ENCODE measurements at places on chromosomes 4 and X.

DNA sequence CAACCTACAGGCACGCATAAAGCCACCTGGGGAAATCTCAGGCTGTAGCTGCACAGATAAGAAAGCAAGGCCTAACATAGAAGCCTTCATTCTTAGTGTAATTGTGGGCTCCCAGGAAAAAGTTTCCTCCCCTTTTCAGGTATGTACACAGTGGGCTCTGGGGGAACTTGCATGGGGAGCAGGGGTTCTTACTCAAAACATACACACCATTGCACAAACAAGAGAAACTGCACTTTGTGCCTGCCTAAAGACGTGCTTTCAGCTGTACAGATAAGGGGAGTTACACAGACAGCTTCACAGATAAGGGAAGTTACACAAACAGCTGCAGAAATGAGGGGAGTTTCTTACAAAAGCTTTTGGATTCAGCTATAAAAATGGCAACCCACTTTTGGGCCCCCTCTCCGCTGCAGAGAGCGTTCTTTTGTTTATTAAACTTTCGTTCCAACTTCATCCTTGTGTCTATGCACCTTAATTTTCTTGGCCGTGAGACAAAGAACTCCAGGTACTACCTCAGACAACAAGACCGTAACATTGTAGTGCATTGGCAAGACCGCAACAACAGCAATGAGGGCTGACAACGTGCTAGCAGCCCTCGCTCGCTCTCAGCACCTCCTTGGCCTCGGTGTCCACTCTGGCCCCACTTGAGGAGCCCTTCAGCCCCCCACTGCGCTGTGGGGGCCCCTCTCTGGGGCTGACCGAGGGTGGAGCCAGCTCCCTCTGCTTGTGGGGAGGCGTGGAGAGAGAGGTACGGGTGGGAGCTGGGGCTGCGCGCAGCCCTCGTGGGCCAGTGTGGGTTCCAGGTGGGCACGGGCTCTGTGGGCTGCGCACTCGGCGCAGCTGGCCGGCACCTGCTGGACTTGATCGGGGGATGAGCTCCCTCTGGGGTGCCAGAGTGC is 317.5 kb downstream of the RAPGEF2 start:
- no peak for DNase-seq

DNA sequence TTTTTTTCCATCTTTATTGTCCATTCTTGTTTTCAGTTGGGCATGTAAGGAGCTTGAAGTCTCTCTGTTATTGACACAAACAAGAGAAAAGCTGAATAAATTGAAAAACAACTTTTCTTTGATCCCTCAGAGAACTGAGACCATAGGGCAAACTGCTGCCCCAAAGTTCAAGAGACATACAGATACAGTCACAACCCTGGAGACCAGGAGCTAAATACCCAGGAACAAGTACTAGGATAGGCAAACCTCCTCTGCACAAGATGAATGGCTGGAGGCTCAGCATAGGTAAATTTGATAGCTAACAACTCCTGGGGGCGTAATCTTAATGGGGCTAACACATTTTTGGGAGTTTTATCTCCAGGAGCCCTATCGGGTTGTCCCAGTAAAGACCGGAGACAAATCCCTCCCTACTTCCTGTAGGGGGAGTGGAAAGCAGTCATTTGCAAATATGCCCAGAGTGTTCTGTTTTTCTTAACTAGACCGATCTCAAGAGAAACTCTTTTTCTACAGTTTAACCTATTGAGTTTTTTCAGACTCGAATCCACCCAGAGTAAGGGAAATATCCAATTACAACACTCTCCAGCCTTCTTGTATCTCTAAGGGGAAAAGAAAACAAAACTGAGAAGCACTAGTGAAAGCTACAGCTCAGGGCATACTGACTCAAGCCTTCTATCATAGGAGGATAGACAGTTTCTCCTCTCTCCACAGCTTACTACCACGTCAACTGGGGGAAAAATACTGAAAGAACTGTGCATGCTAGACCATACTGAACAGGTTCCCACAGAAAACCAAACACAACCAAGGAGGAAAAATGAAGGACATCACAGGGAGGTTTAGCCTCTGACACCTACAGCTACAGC is 23.1 kb downstream of the MAGEA8 start:
- DNase-seq, result peak; percentile 13

DNA sequence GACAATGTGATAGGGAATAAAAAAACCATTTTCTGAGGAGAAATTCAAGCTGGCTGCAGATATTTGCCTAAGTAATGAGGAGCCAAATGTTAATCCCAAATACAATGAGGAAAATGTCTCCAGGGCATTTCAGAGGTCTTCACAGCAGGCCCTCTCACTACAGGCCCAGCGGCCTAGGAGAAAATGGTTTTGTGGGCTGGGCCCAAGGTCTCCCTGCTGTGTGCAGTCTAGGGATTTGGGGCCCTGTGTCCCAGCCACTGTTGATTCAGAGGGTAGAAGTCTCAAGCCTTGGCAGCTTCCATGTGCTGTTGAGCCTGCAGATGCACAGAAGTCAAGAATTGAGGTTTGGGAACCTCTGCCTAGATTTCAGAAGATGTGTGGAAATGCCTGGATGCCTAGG is 778.7 kb downstream of the CENPC start:
- DNase-seq, result no peak

DNA sequence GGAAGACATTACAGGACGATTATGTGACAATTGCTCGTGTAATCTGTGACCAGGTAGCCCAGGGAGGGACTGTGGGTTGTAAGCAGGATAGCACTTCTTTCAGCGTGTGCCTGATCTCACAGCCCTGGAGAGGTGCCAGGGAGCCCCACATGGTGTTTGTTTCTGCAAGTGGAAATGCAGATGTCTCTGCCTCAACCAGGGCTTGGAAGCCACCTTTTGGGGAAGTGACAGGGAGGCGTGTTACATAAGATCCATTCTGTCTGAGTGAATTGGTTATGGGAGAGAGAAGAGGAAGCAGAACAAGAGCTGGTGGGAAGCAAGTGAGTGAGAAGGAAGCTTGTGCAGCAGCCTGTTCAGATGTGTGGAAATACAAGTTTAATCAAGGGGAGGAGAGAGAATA is 104.5 kb upstream of the GATB start:
- no peak for DNase-seq

DNA sequence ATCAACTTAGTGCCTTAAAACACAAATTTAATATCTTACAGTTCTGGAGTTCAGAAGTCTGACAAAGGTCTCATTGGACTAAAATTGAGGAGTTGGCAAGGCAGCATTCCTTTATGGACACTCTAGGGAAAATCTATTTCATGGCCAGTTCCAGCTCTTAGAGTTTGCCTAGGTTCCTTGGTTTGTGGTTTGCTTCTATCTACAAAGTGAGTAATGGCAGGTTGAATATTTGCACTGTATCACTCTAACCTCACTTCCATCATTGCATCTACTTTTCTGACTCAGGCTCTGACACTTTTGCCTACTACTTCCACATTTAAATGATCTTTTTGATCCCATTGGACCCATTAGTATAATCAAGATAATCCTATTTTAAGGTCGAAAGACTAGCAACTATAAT is 64.7 kb upstream of the PCDH10 start:
- DNase-seq, result no peak

GRCh38 chr4:113122066-113122465 is 72.6 kb downstream of the ANK2 start:
- no peak for DNase-seq

GRCh38 chr4:121073672-121074381 is 1.5 kb upstream of the NDNF start:
- no peak for DNase-seq

GRCh38 chr4:118322831-118323502 is 29.8 kb downstream of the PRSS12 start:
- peak; percentile 59 for DNase-seq

- no peak for DNase-seq
Measured at GRCh38 chrX:122087341-122087740, 1039.9 kb downstream of the GLUD2 start.

DNA sequence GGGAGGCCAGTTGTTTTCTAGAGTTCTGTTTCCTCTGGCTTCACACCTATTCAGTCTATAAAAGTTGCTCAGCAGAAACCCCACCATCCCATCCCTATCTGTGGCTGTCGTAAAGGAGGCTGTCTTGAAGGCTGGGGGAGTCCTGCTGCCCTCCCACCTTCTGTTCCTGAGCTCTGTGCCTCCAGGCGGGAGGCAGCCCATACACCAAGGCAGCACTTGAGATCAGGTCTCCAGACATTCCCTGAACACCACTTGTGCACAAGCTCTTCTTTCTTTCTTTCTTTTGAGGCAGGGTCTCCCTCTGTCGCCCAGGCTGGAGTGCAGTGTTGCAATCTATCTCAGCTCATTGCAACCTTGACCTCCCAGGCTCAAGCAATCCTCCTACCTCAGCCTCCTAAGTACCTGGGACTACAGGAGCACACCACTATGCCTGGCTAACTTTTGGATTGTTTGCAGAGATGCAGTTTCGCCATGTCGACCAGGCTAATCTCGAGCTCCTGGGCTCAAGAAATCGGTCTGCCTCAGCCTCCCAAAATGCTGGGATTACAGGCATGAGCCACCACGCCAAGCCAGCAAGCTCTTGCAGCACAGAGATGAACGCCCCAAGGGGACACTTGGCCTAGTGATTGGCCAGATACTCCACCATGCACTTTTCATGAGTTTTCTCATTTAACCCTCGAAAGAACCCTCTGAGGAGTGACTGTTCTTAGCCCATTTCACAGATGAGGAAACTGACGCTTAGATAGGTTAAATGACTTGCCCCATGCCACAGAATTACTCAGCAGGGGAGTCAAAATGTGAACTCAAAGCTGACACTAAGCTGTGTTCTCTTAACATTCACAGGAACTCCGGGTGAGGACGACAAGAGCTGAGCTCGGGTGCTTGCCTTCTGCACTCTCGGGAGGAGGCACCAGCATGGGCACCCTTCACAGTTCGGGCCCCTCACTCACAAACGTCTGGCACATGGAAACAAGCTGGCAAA is 55.8 kb upstream of the ENPP6 start:
- no peak for DNase-seq

DNA sequence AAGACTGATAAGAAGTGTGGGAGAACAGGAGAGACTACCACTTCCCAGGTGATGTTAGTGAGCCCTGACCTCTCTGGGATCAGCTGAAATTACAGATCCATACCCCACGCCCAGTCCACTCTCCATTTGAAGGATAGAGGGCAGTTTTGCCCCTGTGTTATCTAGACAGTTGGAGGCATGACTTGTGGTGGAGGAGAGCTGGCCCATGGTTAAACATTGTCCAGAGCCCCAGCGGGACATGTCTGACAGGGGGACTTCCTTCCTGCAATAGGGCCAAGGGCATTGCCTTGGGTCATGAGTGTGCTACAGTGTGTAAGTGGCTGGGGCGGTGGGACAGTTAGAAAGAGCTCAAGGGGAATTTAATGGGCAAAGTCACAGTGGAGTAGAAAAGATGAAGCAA is 181.1 kb downstream of the MID1IP1 start:
- DNase-seq, result no peak

DNA sequence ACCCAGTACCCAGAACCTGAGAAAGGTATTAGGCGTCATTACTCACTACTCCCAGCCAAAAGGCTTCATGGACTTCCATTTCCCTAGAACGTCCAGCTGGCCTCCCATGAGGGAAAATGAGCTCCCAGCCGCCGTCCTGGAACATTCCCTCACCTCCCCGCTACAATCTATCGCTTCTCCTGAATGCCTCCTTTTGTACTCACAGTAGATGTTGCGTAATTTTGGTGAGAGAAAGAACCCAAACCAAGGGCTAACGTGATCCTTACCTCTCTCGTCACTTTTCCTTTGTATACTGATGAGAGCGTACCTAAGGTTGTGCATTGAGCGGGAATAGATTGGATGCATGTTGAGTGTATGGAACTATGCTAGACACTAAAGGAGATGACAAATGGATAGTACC is 161.9 kb downstream of the TENM3 start:
- no peak for DNase-seq

DNA sequence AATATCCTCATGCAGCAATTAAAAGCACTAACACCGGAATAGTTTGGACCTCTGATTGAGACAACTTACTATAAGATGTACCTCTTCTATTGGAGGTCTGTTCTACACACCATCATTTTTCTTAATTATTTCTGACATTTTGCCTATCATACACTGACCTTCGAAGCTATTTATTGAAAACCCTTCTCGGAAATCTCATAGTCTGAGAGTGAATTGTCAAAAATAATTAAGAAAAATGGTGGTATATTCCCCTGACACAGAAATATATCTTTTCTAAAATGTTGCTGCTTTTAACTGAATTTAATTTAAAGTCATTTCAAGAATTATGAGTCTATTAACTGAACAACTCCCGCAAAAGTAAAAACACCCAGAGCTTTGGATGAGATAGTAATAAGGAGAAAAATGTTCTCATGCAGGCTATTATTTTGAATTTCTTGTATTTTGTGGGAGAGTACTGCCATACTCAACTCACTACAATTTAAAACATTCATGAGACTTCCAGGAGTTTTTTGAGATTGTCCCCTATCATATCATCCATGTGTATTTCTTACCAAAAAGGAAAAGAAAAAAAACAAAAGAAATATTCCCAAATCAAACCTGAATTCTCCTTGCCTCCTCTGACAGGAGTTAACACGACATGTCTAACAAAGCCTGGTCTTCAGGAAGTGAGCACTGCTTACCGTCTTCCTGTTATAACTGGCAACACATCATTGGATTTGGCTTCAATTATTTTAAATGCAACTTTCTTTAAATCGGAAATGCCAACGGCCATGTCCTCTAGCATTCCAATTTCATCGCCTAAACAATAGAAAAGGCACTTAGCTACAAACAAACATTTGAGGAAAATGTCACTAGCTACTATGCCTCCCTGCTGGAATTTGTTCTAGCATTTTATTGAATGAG is 485.3 kb downstream of the IL15 start:
- DNase-seq, result peak; percentile 30

DNA sequence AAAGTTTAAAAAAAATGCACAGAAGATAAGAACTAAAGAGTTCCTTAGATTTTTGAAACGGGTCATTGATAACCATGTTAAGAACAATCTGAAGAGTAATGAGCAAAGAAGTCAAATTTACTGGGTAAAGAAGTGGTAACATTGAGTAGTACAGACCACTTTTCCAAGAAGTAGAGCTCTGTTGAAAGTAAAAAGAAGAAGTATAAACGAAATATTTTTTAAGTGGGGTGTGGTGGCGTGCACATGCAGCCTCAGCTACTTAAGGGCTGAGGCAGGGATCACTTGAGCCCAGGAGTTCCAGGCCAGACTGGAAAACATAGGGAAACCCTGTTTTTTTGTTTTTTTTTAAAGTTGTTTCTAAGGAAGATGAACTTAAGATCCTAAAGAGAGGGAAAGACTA is 68.5 kb downstream of the UBA6 start:
- DNase-seq, result no peak

GRCh38 chrX:39518476-39519029 is 579.2 kb downstream of the BCOR start:
- DNase-seq, result peak; percentile 4
